NCI-H2081 treated with DMSO at 0.1 percent for 48 hours (cell line): ENCODE measurements at places on chromosomes 5 and 9.

DNA sequence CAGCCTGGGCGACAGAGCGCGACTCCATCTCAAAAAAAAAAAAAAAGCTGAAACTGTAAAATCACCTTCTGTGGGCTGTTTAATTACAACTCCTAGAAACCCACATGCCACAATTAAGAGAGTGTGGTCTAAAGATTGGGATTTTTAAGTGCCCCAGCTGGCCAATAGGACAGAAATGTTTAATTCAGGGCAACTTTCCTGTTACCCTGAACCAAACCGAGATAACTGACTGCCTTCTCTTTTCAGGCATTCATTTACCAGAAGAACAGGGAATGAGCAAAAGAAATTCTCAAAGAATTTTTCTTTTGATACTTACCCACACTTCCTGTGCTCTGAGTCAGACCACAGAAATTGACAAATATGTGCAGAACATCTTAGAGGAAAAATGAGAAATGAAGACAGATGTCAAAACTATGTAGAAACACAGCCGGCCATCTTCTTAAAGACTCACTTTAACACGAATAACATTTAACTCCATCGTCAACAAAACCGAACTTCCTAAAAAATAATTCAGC, 221.3 kb upstream of the DAPK1 start:
- no peak for DNase-seq

GRCh38 chr9:94622087-94622800, 17.1 kb downstream of the FBP1 start:
- DNase-seq: no peak

GRCh38 chr9:14985419-14985818, 75.2 kb upstream of the FREM1 start:
- no peak for DNase-seq

DNA sequence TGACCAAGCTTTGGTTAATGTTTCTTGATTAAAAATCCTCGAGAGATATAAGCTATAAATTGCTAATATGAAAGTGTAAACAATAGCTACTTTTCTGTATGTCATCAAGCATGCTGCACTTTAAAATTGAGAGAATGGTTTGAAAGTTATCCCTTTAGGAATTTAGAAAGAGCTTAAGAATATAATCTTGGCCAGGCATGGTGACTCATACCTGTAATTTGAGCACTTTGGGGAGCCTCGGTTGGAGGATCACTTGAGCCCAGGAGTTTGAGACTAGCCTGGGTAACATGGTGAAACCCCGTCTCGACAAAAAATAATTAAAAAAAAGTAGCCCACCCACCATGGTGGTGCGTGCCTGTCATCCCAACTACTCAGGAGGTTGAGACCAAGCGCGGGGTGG, 12.2 kb upstream of the MROH2B start:
- no peak for DNase-seq

DNA sequence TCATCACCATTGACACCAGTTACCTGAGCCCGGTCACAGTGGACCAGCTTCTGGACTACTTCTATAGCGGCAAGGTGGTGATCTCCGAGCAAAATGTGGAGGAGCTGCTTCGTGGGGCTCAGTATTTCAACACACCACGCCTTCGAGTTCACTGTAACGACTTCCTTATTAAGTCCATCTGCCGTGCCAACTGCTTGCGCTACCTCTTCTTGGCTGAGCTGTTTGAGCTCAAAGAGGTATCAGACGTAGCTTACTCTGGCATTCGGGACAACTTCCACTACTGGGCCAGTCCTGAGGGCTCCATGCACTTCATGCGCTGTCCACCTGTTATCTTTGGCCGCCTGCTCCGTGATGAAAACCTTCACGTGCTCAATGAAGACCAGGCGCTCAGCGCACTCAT, 520 bp downstream of the CCIN start:
- no peak for DNase-seq

DNA sequence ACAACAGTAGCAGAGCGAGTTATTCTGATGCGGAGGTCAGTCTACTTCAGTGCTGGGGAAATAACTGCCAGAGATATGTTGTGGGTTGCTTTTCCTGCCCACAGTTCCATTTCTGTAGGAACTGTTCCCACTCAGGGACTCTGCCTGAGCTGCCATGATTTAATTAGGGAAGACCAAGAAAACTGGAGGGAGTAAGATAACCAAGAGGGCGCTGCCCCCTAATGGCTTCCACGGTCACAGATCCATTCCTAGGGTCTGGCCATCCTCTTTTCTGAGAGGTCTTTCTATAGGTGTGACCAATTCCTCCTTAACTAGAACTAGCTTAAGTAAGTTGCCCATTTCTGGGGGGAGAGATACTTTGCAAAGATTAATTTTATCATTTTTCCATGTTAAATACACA, 125.9 kb downstream of the APBA1 start:
- DNase-seq: no peak

DNA sequence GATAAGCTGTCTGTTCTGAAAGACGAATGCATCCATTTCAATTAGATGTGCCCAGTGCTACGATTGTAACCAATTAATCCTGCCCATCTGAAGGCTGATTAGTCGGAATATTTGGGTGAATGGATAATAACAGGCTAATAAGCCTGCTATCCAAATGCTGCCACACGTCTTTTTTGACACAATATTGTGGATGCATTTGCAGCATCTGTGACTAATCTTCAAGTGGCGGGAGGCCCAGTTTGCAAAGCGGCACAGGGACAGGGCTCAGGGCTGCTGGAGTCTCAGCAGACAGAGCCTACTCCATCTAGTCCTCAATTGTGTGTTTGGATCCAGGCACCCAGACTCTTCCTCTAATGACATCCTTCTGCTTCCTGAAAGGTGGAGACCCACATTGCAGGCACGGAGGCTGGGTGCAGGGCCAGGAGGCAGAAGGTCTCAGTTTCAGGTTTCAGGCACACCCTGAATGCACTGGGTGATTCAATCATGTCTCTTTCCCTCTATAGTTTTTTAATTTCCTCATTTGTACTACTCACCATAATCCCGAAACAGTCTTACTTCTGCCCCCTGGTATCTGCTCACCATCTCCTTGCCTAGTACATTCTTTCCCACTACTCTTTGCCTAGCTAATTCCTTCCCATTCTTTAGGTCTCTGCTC, 169.6 kb downstream of the ASTN2 start:
- DNase-seq: no peak

DNA sequence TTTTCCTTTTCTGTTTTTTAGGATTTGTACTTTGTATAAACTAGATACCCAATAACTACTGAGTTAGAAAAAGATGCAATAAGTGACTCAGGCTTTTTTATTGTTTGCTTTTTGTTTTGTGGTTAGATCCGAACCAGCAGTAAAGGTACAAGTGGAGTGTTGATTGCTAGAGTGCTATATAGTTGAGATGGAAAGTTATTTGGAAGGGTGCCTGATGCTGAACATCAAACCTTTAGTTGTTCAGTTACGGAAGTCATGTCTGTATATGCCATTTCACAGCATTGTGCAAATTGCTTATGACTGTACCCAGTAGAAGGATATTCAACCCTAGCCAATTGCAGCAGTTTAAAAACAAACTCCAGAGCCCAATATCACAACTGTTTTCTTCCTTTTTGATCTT, 285.1 kb downstream of the MAT2B start:
- no peak for DNase-seq
